HL-60 (cell line): ENCODE measurements at places on chromosomes 4 and X.

GRCh38 chrX:130106071-130106470 is 4.2 kb downstream of the ELF4 start:
- no peak for DNase-seq

- DNase-seq: no peak
These were observed 168.6 kb downstream of the PPP3CA start for GRCh38 chr4:101178731-101179130.

DNA sequence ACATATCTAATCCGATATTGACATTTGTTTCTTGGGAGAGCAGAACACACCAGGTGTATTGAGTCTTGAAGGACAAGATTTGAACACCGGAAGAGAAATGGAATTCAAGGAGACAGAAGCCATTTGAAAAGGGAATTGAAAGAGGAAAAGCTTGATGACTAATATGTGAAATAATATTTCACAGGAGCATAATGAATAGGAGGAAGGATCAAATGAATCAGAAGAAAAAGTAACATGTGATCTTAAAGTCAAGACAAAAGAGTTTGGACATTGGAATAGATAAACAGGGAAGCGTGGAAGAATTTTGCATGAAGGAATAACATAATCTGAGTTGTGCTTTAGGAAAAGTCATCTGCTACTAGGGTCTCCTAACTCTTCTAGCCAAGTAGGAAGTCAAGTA is 145.5 kb upstream of the PDHA2 start:
- DNase-seq: no peak

DNA sequence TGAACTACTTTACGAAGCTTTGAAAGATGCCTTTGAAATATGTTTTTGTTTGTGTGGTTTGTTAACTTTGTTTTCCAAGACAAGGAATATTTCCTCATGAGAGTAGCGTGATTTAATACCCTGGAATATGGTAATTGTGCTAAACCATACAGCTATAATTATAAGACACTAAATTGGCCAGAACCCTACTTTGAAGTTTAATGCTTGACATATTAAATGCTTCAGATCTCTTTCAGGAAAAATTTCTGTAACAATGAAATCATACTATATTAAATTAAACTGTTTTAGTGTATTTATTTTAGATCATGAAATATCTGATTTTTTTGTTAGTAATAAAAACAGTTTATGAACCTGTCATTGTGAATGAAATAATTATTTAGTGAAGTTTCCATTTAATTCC is 63.5 kb downstream of the DCLK2 start:
- DNase-seq: no peak

- no peak for DNase-seq
These were observed 155.2 kb upstream of the SPIN4 start for GRCh38 chrX:63506320-63506719.

DNA sequence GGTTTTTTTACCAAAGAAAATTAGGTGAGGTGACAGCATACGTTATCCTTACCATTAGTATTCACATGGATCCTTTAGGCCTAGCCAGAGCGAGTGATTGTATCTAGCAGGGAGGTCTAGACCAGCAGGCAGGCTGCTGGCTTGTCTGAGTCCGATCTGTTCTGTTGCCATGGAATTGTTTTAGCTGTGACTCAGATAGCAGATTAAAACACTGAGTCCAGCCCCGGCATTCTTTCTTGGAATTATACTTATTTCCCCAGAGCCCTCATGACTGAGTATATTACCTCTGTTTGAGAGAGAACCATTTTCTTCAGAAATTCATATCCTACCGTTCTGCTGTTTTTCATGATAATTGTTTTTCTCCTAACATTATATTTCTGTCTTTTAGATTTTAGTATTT is 37.4 kb downstream of the OCRL start:
- no peak for DNase-seq

- no peak for DNase-seq
These were observed 407.6 kb upstream of the NDST3 start for GRCh38 chr4:117626664-117627063.
